Mesothelial cell of epicardium (in vitro differentiated cells): ENCODE measurements at places on chromosomes 13 and 19.

- DNase-seq, result no peak
Observed at GRCh38 chr19:18131841-18132596, 20.9 kb upstream of the PIK3R2 start.

DNA sequence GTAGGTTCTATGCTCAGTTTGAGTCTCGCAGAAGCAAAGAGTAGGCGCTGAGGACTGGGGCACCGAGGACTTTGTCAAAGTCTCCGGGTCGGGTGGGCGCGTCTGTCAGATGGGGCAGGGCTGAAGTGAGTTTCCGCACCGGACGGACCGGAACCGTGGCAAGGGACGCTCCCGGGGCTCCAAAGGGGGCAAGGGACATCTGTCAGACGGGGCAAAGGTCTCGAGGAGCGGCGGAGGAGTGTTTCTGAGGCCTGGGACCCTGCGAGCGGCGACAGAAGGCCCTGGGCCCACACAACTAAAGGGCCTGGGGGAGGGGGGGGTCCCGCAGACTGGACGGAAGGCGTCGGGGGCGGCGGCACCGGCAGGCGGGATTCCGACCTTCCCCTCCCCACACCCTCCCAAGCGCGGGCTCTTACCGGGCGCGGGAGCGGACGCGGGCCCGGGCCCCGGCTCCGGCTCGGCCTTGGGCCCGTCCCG is 13.3 kb upstream of the AKAP8L start:
- no peak for DNase-seq

DNA sequence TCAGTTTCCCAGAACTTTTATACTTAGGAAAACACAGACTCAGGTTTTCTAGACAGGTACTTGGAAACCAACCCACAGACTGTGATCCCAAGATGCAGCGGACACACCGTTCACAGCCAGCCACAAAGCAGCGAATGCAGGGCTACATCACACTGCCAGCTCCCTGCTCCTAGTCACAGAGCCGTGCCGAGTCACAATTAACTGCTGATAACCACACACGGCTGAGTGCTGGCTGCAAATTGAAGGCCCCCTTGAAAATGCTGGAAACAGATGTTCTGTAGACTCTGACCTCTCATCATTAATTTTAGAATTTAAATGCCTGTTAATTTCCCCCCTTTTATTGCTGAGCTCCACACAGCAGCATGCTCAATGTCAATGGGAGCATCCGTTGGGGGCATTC is 78.6 kb upstream of the SIAH3 start:
- no peak for DNase-seq

DNA sequence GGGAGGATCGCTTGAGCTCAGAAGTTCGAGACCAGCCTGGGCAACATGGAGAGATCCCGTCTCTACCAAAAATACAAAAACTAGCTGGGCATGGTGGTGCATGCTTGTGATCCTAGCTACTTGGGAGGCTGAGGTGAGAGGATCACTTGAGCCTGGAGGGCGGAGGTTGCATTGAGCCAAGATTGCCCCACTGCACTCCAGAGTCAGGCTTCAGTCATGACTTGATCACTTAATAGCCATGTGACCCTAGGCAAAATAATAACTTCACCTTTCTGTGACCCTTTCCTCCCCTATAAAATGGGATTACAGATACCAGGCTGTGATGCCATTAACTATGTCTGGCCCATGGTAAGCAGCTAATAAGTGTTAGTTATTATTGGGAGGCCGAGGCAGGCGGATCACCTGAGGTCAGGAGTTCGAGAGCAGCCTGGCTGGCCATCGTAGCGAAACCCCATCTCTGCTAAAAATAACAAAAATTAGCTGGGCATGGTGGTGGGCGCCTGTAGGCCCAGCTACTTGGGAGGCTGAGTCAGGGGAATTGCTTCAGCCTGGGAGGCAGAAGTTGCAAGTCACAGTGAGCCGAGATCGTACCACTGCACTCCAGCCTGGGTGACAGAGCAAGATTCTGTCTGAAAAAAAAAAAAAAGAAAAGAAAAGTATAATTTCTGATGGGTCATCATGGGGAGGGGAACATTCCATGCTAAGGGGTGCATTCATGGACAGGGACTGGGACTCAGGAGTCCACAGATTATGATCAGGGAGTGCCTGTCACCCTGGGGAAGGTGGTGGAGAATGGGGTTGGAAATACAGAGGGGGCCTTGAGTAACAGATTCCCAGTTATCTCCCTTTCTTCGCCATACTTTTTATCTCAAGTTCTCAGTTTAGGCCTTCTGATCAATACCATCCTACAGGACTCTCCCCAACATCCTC is 15.5 kb downstream of the TPM4 start:
- no peak for DNase-seq

DNA sequence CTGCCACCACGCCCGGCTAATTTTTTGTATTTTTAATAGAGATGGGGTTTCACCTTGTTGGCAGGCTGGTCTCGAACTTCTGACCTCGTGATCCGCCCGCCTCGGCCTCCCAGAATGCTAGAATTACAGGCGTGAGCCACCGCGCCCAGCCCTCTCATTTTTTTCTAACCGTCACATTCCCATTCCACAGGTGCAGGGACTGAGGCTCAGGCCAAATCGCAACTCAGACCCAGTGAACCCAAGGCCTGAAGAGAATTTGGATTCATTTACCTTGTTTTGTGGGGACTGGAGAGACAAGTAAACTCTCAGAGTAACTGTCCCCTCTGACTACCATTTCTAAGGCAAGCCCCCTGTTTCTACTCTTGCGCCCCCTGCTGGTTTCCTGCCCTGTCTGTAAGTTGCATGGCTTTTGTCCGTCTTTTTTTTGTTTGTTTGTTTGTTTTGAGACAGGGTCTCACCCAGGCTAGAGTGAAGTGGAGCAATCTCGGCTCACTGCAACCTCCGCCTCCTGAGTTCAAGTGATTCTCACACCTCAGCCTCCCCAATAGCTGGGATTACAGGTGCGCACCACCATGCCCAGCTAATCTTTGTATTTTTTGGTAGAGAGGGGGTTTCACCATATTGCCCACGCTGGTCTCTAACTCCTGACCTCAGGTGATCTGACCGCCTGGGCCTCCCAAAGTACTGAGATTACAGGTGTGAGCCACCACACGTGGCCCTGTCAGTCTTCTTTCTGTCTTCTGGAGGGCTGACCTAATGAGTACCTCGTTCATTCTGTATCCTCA is 2.3 kb upstream of the STRN4 start:
- DNase-seq, result peak; percentile 58

- DNase-seq, result no peak
Observed at GRCh38 chr13:23705583-23705982, 135.4 kb downstream of the TNFRSF19 start.

- no peak for DNase-seq
Observed at GRCh38 chr13:77616027-77616426, 80.5 kb downstream of the SCEL start.

DNA sequence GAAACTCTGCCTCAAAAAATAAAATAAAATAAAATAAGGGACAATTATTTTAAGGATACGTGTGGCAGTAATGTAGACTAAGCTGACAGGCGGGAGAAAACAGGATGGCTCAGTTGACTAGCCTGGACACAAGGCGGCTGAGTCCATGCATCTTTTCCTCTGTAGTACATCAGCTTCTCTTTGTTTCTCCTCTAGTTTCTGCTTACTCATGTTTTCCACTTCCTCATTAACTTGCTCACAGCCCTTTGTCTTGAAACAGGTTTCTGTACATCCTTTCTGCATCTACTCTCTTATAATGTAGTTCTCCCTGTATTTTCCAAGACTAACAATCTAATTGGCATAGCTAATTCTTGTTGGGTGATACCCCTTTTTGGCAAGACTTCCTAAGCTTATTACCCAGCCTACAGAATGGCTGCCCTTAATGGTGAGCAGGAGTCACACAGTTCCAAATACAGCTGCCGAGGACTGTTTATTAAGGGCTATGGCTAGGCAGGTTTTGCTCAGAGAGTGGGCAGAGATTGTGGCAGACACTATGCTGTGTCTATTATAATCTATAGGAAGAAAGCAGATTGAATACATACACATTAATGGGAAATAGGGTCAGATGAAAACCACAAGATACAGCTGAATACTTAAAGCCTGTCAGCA is 58.7 kb upstream of the KLF5 start:
- DNase-seq, result no peak

DNA sequence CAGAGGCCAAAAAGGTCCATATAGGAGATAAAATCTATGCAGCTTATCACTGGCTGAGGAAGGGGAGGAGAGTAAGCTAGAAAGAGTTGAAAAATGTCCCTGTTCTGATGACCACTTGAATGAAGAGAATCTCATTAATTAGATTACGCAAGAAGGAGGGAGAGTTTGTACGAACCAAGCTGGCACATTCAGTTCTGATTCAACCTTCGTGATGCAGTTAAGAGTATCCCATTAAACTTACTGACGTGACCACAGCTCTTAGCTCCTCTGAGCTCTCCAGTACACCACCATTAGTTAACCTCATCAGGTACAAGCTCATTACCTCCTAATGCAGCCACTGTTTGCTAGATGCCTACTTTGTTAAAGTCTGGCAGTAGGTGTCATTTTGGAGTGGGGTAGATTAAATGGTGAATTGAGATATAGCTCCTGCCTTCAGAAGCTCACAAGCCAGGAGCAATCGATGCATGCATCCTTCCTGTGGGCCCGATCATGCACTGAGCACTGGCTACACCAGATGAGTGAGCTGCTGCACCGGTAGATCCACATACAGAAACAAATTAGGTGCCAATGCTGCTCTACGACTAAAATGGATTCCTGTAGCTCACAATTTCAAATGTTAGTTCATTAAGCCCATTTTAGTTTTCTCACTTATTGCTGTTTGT is 458.3 kb downstream of the COG6 start:
- DNase-seq, result no peak

DNA sequence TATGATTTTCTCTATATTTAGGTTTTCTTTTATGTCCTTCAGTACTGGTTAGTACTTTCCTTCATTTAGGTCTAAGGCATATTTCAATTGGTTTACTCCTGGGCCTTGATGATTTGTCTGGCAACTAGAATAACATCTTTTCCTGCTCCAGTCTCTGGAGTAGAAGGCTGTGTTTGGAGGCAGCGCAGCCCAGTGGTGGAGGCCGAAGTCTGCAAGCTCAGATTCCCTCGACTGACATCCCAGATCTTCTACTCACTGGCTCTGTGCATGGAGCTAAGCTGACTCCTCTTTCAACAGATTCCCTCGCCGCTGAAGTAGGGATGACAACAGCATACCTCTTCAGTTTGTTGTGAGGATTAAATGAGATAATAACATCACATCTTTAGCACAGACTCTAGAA is 141.0 kb downstream of the RAP2A start:
- no peak for DNase-seq

- no peak for DNase-seq
Observed at GRCh38 chr13:112161521-112162301, 94.8 kb downstream of the SOX1 start.

- DNase-seq, result no peak
Observed at GRCh38 chr19:43618921-43619261, 538 bp downstream of the ZNF428 start.

DNA sequence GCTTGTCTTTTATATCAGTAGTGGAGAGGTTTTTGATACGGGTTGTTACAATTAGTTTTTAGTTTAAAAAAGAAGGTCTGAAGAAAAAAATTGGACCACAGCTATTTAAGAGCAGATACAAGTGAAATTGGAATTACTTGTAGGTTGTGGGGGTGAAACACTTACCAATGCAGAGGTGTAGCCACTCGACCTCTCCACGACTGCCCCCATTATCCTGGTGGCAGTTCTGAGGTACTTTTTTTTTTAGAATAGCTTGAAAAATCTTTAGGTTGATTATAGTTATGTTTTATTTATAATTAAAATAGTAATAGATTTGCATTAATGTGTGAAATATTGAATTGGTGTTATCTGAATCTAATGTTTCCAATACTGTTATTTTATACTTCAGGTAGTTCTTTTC is 60.7 kb downstream of the PAN3 start:
- no peak for DNase-seq

DNA sequence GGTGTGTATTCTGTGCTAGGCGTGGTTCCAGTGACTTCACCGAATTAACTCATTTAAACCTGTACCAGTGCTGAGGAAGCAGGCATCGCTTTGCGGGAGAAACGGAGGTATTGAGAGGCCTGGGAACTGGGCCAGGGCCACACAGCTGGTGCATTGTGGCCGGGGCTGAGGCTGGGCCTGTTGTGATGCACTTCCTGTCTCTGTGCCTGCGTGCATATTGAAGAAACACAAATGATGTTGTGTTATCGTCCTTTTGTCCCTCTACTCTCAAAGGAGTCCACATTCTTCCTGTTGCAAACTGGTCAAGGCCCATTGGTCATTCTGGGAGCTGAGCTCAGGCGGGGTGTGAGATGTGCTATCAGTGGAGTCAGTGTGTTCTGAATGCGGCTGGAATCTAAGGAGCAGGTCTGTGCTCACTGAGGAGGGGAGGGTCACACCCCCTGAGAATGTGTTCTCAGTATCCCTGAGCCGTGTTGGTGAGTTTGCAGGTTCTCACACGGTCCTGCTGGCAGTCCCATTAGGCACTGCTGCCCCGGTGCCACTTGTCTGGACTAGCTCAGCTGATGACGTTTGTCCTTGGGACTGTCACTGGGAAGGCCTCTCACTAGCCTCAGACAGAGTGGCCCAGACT is 62.1 kb downstream of the ARHGEF7 start:
- DNase-seq, result no peak

GRCh38 chr13:26485786-26486185 is 71.7 kb upstream of the WASF3 start:
- DNase-seq, result no peak

DNA sequence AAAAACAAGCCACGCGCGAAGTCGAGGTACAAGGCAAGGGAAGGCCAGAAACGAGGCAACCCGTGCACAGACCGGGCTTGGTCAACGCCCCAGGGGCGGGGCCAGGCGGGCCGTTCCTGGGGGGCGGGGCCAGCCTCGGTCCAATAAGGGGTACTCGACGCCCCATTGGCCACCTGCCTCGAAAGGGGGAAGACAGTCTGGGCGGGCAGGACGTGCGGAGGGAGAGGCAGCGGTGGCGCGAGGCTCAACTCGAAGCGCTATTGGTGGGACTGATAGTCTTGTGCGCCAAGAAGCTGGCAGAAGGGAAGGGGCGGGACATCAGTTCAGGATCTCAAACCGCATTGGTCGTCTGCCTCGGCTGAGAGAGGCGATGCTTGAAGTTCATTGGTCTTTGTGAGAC is at the start of gene LYPD4:
TSS of gene LYPD4 (minus strand) at position 83 of the 400 bp plus-strand sequence. CDS start 5,398 bp downstream, outside the sequence.
- no peak for DNase-seq

DNA sequence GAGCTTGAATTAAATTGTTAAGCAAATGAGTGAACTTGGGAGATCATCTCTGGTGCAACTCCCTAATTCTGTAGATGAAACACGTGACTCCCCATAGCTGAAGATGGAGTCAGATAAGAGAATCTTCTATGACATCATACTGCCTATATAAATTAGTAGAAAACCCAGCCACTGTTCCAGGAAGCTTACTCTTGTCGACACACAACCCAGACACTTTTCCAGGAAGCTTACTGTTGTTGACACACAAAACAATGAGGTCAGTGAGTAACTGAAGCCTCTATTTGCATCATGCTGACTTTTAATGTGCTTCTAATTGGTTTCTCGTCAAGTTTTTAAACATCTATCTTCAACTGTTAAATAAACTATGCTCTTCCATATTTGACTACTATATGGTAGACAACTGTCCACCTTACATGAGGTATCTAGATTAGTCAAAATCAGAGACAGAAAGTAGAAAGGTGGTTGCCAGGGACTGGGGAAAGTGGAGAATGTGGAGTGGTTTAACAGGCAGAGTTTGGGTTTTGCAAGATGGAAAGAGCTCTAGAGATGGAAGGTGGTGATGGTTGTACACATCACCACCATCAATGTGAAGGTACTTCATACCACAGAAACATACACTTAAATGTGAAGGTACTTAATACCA is 168.2 kb downstream of the FGF14 start:
- no peak for DNase-seq

GRCh38 chr19:50713556-50714236 is 5.9 kb downstream of the SHANK1 start:
- DNase-seq, result no peak

- DNase-seq, result no peak
Observed at GRCh38 chr19:2678044-2678671, 24.3 kb downstream of the GNG7 start.
